MM.1S (cell line): ENCODE measurements at places on chromosomes 12 and 14.

- no peaks in the 10 kb centered on the region for H3K27me3 ChIP-seq
- DNase-seq, result no peak
- no peak overlapping the region for H3K4me3 ChIP-seq
- no peaks in the 10 kb centered on the region for H3K36me3 ChIP-seq
Observed at GRCh38 chr14:59439256-59439965, 25.8 kb downstream of the GPR135 start.

GRCh38 chr12:123099560-123100192, 51.2 kb downstream of the PITPNM2 start:
- H3K27me3 ChIP-seq, result no peaks in the 10 kb centered on the region
- no peak overlapping the region for H3K27ac ChIP-seq
- no peak for DNase-seq
- no peak overlapping the region for H3K4me3 ChIP-seq
- no peaks in the 10 kb centered on the region for H3K4me1 ChIP-seq

DNA sequence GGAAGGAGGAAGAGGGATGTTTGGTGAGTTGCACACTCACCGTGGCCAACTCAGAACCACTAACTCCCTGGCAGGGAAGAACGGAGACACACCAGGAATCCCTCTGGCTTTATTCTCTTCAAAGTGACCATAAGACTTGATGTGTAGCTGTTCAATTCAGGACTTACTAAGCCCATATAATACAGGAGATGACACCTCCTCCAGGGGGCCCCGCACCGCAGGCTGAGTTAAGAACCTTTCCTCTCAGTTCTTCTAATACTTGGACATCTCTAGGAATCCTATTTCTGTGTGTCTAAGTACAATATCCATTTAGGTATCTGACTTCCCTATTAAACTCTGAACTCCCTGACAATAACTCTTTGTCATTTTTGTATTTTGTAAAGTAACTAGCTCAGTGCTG, 49.5 kb downstream of the DCAF4 start:
- no peaks in the 10 kb centered on the region for H3K36me3 ChIP-seq
- H3K4me3 ChIP-seq, result no peak overlapping the region
- H3K27ac ChIP-seq, result no peak overlapping the region
- no peaks in the 10 kb centered on the region for H3K4me1 ChIP-seq
- DNase-seq, result no peak

- H3K36me3 ChIP-seq, result no peaks in the 10 kb centered on the region
- peak overlapping the region; percentile 8; the same call in 1 of the 2 replicates for H3K27ac ChIP-seq
- H3K27me3 ChIP-seq, result no peaks in the 10 kb centered on the region
- peak; percentile 28 for DNase-seq
- H3K4me3 ChIP-seq, result no peak overlapping the region
Observed at GRCh38 chr14:65847075-65847847, 434.7 kb downstream of the FUT8 start.

DNA sequence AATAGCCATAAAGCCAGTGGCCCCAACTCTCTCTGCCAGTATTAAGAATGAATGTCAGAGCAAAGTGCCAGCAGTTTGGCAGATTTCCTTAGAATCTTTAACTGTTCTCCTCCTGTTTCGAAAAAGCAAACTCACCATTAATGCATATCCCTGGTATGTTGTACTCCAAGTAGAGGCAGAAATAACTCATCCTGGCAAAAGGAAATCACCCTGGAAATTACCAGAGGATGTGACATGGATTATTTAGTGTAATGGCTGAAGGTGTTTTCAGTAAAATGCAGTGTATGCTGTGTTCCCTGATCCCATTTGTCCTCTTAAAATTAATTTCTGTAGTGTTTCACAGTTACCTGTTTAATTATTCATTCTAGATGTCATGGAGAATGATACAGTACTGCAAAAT, 105.3 kb downstream of the PDZRN4 start:
- no peak overlapping the region for H3K4me3 ChIP-seq
- no peak overlapping the region for H3K27ac ChIP-seq
- H3K27me3 ChIP-seq, result no peaks in the 10 kb centered on the region
- H3K4me1 ChIP-seq, result no peaks in the 10 kb centered on the region
- no peak for DNase-seq
- H3K36me3 ChIP-seq, result no peaks in the 10 kb centered on the region

- no peaks in the 10 kb centered on the region for H3K36me3 ChIP-seq
- no peak for DNase-seq
- H3K4me1 ChIP-seq, result no peaks in the 10 kb centered on the region
Observed at GRCh38 chr12:114936148-114937079, 252.4 kb upstream of the TBX3 start.

- H3K4me1 ChIP-seq, result peaks cover 10% of the 10 kb centered on the region; the same call in 1 of the 2 replicates
- H3K27me3 ChIP-seq, result no peaks in the 10 kb centered on the region
- H3K4me3 ChIP-seq, result no peak overlapping the region
- no peak for DNase-seq
Observed at GRCh38 chr14:69685716-69686115, 74.3 kb downstream of the SUSD6 start.

- peaks cover 14% of the 10 kb centered on the region for H3K4me1 ChIP-seq
- H3K27ac ChIP-seq, result no peak overlapping the region
- no peak overlapping the region for H3K4me3 ChIP-seq
- no peaks in the 10 kb centered on the region for H3K36me3 ChIP-seq
Observed at GRCh38 chr12:43976027-43976426, 140.1 kb downstream of the TMEM117 start.

GRCh38 chr14:71776471-71777360, 155.5 kb upstream of the RGS6 start:
- no peak overlapping the region for H3K4me3 ChIP-seq
- H3K4me1 ChIP-seq, result no peaks in the 10 kb centered on the region
- H3K27me3 ChIP-seq, result no peaks in the 10 kb centered on the region
- DNase-seq, result no peak

- no peaks in the 10 kb centered on the region for H3K4me1 ChIP-seq
- H3K4me3 ChIP-seq, result no peak overlapping the region
- no peaks in the 10 kb centered on the region for H3K36me3 ChIP-seq
- peaks cover 3% of the 10 kb centered on the region; the same call in 1 of the 2 replicates for H3K27me3 ChIP-seq
- DNase-seq, result no peak
Observed at GRCh38 chr14:100170880-100171279, 11.4 kb upstream of the DEGS2 start.

- H3K4me1 ChIP-seq, result peaks cover 19% of the 10 kb centered on the region
- H3K36me3 ChIP-seq, result no peaks in the 10 kb centered on the region
- H3K27me3 ChIP-seq, result no peaks in the 10 kb centered on the region
- no peak for DNase-seq
- H3K27ac ChIP-seq, result no peak overlapping the region
- H3K4me3 ChIP-seq, result no peak overlapping the region
Observed at GRCh38 chr12:53495903-53496751, 3.1 kb downstream of the MAP3K12 start.

DNA sequence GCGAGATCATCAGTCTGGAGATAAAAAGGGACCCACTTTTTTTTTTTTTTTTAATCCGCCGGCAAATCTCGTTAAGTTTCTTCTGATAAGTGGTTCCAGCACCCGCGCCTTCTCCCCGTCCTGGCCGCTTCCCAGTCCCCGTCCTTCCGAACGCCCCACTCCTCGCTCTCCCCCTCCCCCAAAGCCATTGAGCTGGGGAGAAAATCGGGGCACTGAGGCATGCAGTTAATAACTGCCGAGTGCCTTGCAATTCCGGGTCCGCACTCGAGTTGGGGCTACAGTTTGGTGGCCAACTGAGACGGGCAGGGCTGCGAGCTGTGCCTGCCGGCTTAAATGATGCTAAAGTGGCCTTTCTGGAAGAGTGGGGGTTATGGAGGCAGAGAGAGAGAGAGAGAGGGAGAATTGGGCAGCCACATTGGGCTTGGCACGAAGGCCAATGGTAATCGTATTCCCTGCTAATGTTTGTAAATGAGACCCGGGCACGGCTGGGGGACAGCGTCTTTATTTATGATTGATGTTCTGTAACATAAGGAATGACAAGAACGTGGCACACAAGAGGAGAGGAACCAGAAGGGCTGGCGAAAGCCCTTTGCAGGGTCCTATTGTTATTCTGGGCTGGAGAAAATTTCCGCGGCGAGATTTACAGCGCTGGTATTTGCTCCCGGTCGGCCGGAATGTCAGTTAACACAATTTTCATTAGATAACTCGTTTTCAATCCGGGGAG, 115.4 kb upstream of the MYL2 start:
- peaks cover 38% of the 10 kb centered on the region for H3K27me3 ChIP-seq
- peaks cover 18% of the 10 kb centered on the region for H3K4me1 ChIP-seq
- no peak for DNase-seq
- H3K27ac ChIP-seq, result no peak overlapping the region
- H3K36me3 ChIP-seq, result no peaks in the 10 kb centered on the region

DNA sequence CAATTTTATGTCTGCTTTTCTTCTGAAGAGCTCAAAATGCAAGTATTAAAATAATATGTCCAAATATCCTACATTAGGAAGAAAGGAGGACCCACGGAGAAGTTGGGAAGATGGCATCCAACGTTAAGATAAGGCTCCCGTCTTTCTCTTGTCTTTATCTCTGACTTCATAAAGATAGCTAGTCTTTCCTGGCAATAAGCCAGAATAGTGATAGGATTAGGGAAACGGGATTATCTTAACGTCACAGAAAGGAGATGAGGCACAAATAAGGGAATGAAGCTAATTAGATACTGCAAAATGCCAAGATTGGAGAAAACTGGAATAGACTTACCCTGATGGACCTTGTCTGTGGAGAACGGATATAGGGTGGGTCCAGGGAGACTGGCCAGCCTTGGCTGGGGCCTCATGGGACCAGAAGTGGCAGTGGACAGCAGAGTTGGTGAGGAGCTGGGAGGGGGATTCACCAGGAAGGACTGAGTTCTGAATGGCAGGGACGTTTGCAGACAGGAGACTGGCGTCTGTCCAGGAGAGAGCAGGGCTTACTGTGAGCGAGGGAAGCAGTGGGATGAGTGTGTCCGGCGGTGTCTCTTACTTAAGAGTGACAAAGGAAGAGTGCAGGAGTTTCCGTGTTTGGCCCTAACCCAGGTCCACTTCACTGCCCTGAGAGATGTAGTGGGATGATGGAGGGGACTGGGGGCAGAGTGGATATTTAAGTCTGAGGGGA, 119.9 kb downstream of the CACNA1C start:
- H3K4me1 ChIP-seq, result no peaks in the 10 kb centered on the region
- H3K27ac ChIP-seq, result no peak overlapping the region
- DNase-seq, result no peak
- no peaks in the 10 kb centered on the region for H3K27me3 ChIP-seq
- H3K36me3 ChIP-seq, result no peaks in the 10 kb centered on the region

GRCh38 chr14:90698379-90698869, 117.8 kb downstream of the TTC7B start:
- no peak overlapping the region for H3K4me3 ChIP-seq
- DNase-seq, result no peak
- H3K27ac ChIP-seq, result no peak overlapping the region
- no peaks in the 10 kb centered on the region for H3K27me3 ChIP-seq
- peaks cover 7% of the 10 kb centered on the region; the same call in 1 of the 2 replicates for H3K4me1 ChIP-seq
- no peaks in the 10 kb centered on the region for H3K36me3 ChIP-seq

DNA sequence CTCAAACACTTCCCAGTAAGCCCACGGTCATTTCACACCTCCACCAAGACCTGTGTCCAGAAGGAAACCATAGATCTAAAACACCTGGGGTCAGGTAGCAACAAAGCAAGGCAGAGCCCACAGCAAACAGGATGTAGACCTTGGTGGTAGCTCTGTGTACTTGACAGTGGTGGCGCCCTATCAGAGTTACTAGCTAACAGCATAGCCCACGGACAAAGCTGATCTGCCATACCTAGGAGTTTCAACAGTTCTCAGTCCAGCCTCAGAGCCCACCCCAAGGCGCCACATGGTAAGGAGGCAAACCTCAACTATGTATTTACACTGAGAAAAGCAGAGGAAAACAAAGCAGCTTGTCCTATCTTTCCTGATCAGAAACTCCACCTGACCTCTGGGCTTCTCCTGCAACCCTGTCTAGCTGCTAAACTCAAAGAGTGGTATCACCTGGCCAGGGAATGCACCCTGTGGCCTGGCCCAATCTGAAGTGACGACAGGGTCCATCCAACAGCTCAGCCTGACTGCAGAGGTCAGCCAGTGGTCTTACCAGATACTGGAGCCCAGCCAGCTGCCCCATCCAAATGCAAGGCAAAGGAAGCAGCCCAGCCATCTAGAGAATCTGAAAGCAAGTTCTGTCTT, 46.3 kb downstream of the STON2 start:
- no peak for DNase-seq
- no peaks in the 10 kb centered on the region for H3K27me3 ChIP-seq
- H3K4me1 ChIP-seq, result no peaks in the 10 kb centered on the region
- no peak overlapping the region for H3K4me3 ChIP-seq
- no peaks in the 10 kb centered on the region for H3K36me3 ChIP-seq

GRCh38 chr12:45674181-45674977, 55.1 kb upstream of the ARID2 start:
- no peak overlapping the region for H3K27ac ChIP-seq
- no peaks in the 10 kb centered on the region for H3K36me3 ChIP-seq
- no peak overlapping the region for H3K4me3 ChIP-seq
- DNase-seq, result no peak

- peak overlapping the region; percentile 42; the same call in 1 of the 2 replicates for H3K27ac ChIP-seq
- no peaks in the 10 kb centered on the region for H3K27me3 ChIP-seq
- peaks cover 29% of the 10 kb centered on the region for H3K4me1 ChIP-seq
- H3K4me3 ChIP-seq, result no peak overlapping the region
Observed at GRCh38 chr14:22265319-22266141, 323.5 kb downstream of the DAD1 start.

DNA sequence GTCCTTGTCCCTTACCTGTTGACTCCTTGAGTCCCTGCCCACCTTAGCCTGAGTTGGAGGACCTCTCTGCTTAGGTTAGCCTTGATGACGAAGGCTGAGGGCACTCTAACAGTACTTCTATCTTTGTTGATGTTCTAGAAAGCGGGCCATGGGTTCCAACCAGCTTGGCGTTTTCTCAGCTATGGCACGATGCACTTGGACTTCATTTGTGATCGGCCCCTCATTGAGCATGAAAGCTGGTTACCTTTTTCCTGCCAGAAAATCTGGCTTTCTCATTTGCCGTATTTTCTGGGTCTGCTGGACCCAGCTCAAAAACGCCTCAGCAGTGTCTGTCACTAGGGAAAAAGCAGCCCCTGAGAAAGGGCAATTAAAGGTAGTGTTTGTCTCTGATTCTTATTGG, 290.8 kb downstream of the EMP1 start:
- H3K27me3 ChIP-seq, result no peaks in the 10 kb centered on the region
- H3K4me3 ChIP-seq, result no peak overlapping the region
- H3K4me1 ChIP-seq, result no peaks in the 10 kb centered on the region
- H3K36me3 ChIP-seq, result no peaks in the 10 kb centered on the region

- no peaks in the 10 kb centered on the region for H3K4me1 ChIP-seq
- H3K4me3 ChIP-seq, result no peak overlapping the region
- no peaks in the 10 kb centered on the region for H3K36me3 ChIP-seq
- no peaks in the 10 kb centered on the region for H3K27me3 ChIP-seq
- no peak overlapping the region for H3K27ac ChIP-seq
Observed at GRCh38 chr12:54558311-54558710, 8.9 kb downstream of the PDE1B start.
